Glutamatergic neuron (in vitro differentiated cells): ENCODE measurements at places on chromosomes 11 and 22. TPM values are rescaled to one million over a fixed set of nuclear protein-coding genes. Genes with fewer than 3 reads are reported as not detected.

The APOA5 gene
- total RNA-seq, result not detected

The FGF3 gene
- total RNA-seq, result not detected

The GRM5 gene
- not detected for total RNA-seq

The GAB4 gene
- total RNA-seq, result 0.15 TPM

The CYB5R2 gene
- 2.6 TPM for total RNA-seq

The APOL4 gene
- total RNA-seq, result not detected

The OR6T1 gene
- not detected for total RNA-seq

The EMSY gene
- total RNA-seq, result 31.4 TPM

The RFPL1 gene
- not detected for total RNA-seq

The PDE3B gene
- 14.1 TPM for total RNA-seq

The LARGE1 gene
- 81.2 TPM for total RNA-seq

The HBG2 gene
- not detected for total RNA-seq

The VSIG2 gene
- not detected for total RNA-seq

The NOX4 gene
- 1.9 TPM for total RNA-seq

The TTC12 gene
- total RNA-seq, result 9.2 TPM

The C11orf21 gene
- not detected for total RNA-seq

The GLYATL1 gene
- 0.42 TPM for total RNA-seq

The MRGPRF gene
- 1.0 TPM for total RNA-seq

The KIRREL3 gene
- 25.3 TPM for total RNA-seq

The TBC1D10A gene
- total RNA-seq, result 5.0 TPM

The ENTHD1 gene
- total RNA-seq, result not detected

The ZNRF3 gene
- total RNA-seq, result 8.3 TPM

The PKP3 gene
- not detected for total RNA-seq

The TEX12 gene
- not detected for total RNA-seq

The TMEM86A gene
- total RNA-seq, result 5.4 TPM

The EXPH5 gene
- 0.44 TPM for total RNA-seq
